ENCODE measurements at places on chromosomes 5 and 9.

GRCh38 chr5:136605638-136606037 is 240.3 kb upstream of the TRPC7 start:
- DNase-seq = no peak

DNA sequence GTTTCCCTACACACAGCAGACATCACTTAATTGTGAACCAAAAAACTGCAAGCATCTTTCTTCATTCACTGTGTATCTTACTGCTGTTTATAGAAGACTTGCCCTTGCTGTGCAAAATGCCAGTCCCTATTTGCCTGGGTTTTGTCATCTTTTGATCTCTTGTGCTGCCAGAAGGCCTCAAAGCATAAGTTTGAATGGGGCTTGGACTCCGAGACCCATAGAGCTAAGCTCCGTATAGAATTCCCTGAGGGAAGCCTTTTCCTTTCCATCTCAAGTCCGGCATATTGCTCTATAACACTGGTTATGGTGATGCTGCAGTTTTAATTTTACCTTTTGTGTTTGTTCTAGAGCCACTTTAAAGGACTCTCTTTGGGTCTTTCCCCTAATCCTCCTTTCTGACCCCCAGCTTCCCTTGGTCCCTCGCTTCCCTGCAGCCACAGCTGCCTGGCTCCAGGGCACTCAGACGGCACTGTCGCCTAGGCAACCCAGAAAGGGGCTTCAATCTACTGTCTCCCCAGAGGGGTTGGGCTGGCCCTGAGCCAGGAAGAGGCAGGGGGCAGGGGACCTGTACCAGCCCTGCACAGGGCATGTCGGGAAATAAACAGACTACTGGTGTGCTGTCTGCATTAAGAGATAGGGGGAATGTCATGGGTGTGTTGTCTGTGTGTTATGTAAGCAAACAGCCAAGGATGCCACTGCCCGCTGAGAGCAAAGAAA is 73.4 kb upstream of the MELK start:
- DNase-seq = no peak

GRCh38 chr9:108278341-108278740 is 577.4 kb downstream of the ACTL7B start:
- no peak for DNase-seq

- no peak for DNase-seq
Measured at GRCh38 chr5:147616421-147616820, 106.6 kb upstream of the DPYSL3 start.

DNA sequence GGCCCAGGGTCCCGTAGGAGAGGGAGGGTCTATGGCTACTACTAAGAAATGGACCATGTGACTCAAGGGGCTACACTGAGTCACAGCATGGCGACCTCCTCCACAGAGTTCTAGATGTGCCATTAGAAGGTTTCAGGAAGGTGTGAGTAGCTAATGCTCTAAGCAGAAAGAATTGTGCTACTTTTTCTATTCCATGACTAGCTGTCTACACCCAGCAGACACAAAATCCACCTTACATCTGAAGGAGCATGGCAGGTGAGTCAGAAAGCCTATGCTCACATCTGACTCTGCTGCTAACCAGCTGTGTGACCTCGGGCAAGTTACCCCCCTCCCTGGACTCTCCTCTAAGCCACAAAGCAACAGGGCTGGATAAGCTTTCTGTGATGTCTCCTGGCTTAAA is 14.4 kb upstream of the MEIKIN start:
- no peak for DNase-seq

GRCh38 chr5:135591277-135591676 is 12.5 kb upstream of the CXCL14 start:
- DNase-seq = no peak

DNA sequence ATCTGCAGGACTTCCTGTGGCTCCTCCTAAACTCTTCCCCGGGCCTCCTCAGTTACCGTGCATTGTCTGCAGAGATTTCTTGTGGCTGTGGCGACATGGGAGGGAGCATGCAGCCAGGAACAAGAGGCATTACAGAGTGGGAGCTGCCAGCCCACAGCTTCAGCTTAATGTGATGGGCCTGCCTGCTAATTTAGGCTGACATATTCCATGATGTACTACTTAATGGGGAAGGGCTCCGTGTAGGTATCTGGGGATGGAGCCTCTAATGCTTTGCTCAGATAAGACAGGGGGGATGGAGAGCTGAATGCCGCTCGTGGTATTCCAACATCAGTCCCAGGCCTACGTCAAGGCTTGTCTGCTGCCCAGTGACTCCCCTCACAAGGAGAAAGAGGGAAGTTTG is 137.6 kb upstream of the GPR151 start:
- no peak for DNase-seq

DNA sequence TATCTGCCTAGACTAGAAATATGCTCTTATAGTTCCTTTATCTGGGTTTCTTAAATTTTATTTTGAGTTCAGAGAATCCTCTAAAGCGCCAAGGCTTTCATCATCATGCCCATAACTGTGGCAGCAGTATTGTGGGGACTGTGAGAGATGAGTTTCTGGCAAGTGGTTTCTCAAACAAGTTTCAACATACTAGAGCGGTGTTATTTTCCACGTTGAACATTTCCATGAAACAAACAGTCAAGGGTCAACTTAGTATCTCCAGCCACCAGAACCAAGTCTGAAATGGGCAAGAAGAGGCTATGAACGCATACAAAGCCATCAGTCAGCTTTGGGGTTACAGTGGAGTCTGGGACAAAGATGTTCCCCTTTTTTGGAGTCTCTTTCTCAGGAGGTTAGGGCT is 40.3 kb downstream of the SERINC5 start:
- DNase-seq = no peak

- no peak for DNase-seq
Measured at GRCh38 chr9:131475956-131476776, 26.6 kb upstream of the POMT1 start.

DNA sequence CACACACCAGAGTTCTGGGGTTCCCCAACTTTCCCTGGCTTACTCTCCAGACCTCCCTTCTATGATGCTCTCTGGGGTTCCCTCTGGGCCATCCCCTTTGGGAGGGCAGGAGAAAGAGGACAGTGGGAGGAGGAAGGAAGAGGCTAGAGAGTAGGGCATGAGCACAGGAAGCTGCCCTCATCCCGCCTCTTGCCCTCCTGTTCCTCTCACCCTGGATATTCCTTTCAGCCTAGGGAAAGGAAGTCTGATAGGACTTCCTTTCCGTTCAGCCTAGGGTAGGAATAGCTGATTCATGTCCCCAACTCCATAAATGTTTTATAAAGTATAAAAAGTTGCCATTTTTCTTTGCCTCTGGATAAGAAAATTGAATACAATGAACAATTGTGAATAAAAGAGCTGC is 7.4 kb downstream of the MAP1B start:
- no peak for DNase-seq

- no peak for DNase-seq
Measured at GRCh38 chr9:136847088-136847825, 2.0 kb upstream of the PHPT1 start.
